Common myeloid progenitor, CD34-positive (primary cell): ENCODE measurements at places on chromosomes 11 and 22.

- no peak for DNase-seq
These were observed 24.2 kb downstream of the MS4A6A start for GRCh38 chr11:60158636-60159035.

- peak; percentile 62 for DNase-seq
These were observed 113.1 kb upstream of the NNMT start for GRCh38 chr11:114183044-114183511.

- DNase-seq: no peak
These were observed 28.8 kb upstream of the CPT1A start for GRCh38 chr11:68870470-68870869.

DNA sequence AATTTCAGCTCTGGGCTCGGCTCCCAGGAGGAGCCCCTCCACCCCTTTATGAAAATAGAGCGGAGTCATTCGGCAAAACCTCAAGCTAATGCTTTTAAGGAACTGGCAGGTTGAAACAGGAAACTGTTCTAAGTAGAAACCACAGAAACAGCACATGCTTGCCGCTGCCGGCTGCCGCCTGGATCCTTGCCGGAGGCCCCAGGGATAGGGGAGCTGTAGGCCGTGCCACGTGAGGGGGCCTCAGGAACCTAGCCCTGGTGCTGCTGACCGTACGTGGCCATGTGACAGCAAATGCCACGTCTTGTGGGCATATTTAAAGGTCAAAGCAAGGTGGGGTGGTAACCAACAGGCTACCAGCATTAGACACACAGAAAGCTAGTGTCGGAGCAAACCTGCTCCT is 77.9 kb upstream of the TIMP3 start:
- DNase-seq: peak; percentile 96

DNA sequence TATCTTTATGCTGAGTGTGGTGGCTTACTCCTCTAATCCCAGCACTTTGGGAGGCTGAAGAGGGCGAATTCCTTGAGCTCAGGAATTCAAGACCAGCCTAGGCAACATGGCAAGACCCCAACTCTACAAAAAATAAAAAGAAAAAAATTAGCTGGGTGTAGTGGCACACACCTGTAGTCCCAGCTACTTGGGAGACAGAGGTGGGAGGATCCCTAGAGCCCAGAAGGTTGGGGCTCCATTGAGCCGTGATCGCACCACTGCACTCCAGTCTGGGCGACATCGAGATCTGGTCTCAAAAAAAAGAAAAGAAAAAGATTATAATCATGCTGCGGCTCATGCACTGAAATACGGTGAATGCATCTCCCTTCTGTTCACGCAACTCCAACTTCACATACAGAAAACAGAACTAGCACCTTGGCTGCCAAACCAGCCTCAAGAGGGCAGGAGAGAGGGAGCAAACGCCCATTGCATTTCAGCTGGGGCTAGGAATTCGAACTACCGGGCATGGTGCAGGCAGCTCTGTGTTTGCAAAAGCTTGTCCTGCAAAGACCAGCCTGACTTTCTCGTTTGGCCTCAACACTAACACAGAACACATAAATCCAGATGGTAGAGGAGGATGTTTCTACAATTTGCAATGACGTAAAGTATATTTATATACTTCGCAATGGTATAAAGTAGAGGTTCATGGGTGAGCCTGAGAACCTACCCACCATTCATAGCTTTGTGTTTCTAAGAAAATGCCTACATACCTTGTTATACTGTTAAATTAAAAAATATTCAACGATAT is 6.3 kb upstream of the SYNGR1 start:
- peak; percentile 84 for DNase-seq

DNA sequence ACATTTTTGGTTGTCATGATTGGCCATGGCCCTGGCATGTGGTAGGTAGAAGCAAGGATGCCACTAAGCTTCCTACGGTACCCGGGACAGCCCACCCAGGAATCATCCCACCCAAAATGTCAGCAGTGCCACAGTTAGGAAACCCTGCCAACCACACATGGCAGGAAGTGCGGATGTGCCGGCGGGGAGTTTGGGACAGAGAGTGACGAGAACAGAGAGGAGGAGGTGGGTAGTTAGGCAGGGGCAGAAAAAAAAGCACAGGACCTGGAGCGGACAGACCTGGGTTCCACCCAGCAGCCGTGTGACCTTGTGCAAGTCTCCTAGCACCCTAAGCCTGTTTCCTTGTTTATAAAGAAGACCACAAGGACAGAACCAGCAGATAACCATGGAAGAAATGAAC is 3.3 kb downstream of the SPI1 start:
- no peak for DNase-seq

DNA sequence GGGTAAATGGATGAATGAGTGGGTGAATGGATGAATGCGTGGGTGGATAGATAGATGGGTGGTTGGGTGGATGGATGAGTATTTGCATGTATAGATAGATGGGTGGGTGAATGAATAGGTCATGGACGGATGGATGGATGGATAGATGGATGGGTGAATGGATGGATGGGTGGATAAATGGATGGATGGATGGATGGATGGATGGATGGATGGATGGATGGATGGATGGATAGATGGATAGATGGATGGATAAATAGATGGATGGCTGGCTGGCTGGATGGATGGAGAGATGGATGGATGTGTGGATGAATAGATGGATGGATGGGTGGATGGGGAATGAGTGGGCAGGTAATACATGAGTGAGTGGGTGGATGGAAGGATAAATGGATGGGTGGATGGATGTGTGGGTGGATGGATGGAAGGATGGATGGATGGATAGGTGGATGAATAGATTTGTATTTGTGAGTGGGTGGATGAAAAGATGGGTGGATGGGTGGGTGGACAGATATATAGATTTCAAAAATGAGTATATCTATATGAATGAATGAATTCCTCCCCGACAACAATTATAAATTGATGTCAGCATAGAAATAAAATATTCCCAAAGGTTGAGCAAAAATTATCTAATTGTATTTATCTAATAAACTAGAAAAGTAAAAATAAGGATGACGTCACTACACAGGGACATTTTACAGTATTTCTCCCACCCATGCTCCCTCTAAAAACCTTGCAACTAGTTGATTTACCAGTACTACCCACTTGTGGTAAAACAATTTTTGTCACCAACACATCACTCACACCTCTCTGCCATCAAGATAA is 563 bp upstream of the CRTAM start:
- no peak for DNase-seq

GRCh38 chr22:37681556-37682049 is 4.5 kb upstream of the NOL12 start:
- DNase-seq: peak; percentile 83

DNA sequence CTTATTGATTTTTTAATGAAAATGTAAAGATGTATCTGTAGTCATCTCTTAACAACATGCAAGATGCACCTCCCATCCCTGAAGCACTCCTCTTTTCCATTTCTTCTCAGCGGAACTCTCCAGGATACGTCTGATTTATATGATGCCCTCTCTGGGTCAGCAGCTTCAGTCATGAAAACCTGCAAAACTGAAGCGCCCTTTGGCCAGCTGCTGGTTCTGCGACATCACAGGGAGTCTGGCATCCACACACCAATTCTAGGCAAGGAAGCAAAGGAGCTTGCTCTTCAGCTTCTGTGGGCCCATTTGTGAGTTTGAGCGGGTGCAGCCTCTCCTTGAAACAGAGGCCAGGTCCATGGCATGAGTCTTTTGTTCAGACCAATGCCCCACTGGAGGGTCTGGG is 1253.3 kb downstream of the TBC1D22A start:
- no peak for DNase-seq

GRCh38 chr22:20744456-20744855 is 29.5 kb upstream of the SERPIND1 start:
- DNase-seq: no peak

DNA sequence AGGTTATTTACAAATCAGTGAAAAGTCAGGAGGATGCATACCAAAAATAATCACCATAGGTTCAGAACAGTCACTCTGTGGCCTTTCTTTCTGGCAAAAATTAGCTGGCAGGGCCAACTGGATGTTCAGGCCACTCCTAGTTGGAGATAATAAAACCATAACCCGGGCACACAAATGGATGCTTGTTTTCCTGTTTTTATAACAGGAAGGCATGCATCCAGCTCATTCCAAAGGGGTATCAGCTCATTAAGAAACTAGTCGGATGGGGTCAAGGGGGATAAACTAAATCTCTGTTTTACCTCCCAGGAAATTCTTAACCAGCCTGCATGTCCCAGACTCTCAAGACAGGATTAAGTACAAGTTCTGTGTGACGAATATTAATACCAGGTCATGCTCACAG is 81.0 kb downstream of the FBXO7 start:
- DNase-seq: no peak

DNA sequence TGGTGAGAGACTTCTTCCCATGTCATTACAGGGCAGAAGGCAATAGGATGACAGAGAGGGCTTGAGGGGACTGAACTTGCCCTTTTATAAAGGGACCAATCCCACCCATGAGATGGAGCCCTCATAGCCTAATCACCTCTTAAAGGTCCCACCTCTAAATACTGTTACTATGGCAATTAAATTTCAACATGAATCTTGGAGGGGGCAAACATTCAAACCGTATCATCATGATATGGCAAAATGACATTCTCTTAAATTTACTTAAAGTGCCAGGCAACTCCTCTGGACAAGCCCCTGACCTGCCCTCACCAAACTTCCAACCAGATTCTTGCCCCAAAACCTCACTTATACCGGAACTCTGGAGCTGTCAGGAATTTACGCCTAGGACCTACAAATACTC is 100.8 kb upstream of the OR5AK2 start:
- no peak for DNase-seq

- no peak for DNase-seq
These were observed 13.6 kb upstream of the TMEM216 start for GRCh38 chr11:61378713-61379313.

DNA sequence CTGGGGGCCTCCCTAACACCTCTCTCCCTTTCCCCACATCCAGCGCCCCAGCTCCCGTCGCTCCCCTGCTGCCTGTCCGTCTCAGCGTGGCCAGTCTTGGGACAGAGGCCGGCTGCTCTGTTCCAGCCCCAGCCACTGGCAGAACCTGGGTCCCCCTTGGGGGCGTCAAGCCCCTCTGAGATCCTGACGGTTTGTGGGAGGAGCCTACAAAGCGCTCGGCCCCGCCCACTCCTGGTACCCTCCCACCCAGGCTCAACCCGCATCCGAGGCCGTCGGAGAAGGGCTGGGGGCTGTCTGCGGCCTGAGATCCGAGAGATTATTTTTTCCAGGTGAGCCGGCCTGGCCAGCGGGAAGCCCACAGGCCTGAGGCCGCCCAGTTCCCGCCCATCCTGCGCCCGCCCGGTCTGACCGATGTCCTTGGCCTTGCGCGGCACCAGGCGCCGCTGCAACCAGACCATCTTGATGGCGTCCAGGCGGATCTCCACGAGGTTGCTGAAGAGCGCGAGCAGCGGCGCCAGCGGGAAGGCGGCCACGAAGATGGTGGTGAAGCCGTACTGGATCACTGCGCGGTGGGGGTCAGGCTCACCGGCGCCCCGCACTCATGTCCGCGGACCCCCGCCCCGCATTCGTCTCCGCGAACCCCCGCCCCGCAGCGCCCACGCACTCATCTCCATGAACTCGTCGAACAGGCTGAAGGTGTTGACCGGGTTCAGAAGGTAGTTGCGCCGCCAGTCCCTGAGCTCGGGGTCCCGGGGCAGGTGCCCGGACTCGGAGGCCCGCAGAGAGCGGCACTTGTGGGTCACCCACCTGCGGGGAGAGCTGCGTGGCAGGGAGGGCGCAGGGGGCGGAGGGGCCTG is 5.5 kb upstream of the SIGIRR start:
- no peak for DNase-seq

- no peak for DNase-seq
These were observed 205.9 kb downstream of the HIPK3 start for GRCh38 chr11:33463059-33463458.

DNA sequence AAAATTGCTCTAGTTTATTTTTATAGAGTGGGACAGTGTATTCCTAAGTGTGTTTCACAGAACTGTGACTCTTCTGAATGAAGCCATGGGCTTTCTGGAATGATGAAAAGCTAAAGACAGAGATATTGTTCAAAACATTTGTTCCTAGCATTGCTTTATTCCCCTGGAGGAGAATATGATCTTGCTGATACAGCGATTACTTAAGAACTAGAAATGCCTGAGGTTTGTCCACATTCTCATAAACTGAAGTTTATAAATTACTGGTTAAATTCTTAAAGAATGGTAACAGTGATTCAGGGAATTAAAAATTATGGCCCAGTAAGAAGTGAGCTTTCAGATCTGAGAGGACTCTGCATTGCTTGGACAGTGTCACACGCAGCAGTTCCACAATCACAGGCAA is 690.3 kb downstream of the FAM181B start:
- DNase-seq: no peak

GRCh38 chr11:10116588-10116987 is 177.4 kb downstream of the SBF2 start:
- DNase-seq: no peak

- no peak for DNase-seq
These were observed 1.2 kb downstream of the DRAP1 start for GRCh38 chr11:65920372-65920802.

DNA sequence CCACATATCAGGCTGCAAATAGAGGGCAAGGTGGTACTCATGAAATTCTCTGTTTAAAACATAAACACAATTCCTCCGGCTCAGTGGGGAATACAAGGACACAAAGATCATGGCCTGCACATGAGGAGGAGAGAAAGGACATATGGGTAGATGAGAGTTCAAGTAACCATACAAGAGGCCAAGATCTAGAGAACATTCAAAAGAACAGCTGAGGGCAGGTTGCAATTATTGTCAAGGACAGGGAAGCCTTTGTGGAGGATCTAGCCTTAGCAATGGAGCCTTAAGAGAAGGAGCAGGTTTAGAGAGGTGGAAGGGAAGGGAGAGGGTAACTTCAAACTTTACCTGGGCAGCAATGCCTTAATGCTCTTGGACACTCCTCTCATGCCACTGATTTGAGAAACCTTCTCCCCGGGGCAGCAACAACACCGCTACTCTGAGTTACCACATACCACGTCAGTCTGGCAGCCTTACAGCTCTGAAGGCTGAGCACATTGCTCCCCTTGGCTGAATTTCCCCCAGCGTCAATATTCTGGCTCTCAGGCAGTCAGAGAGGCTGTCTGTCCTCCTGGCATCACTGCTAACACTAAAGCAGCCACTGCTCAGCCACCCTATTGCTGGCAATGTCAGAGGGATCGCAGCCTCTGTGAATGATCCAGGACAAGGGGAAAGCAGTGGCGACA is 55.5 kb downstream of the CLPB start:
- DNase-seq: no peak

DNA sequence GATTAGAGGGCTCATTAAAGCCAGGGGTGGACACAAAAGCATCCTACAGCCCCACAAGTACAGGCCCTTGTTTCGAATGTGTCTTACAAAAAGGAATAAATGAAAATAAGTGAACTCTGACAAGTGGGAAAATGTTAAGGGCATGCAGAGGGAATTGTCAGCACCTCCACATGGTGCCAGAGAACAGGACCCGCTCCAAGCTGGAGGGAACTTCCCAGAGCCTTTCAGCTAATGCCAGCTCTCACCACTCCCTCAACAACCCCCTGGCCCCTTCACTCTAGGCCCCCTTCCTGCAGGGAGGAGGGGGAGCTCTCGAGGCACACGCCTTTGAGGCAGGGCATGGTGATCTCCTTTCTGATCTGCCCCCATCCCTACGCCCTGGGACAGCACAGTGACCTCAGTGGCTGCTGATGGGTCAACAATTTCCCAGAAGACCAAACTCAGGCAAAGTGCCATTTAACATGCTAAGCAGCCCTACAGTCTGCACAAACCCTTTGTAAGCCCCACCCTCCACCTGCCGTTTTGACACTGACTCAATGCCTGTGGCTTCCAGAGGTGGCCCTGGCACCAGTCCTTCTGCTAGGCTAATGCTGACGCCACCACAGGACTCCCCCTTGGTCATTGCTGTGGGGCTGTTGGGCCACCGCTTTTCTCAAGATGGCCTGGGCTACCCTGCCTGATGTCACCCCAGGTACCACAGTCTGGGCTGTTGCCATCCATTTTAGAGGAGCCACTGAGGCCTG is 12.5 kb upstream of the CHST1 start:
- DNase-seq: no peak

- DNase-seq: peak; percentile 53
These were observed 9.2 kb upstream of the GAS2 start for GRCh38 chr11:22657101-22657694.
